ENCODE measurements at places on chromosomes 13 and 19.

- DNase-seq: no peak
These were observed 10.7 kb downstream of the ELF1 start for GRCh38 chr13:41008349-41008980.

DNA sequence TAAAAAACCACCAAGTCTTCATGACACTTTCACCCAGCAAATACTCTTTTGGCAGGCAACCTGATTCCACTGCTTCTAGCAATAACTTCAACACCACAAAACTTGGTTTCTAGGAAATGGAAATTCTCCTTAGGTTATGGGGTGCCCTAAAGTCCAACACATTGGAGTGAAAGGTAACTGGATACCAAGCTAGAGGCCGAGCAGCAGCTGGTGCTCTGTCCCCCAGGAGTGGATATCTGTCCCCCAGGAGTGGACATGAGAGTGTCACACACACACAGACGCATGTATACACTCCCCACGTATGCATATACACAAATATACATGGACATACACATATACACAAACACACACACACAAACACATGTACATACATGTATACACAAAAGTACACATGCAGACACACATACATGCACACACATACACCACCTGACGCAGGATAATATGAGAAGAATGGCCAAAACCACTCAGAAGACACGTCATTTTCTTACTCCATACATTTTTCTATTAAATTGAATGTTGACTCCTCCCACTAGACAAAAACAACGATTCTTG is 50.8 kb downstream of the RFX2 start:
- no peak for DNase-seq

DNA sequence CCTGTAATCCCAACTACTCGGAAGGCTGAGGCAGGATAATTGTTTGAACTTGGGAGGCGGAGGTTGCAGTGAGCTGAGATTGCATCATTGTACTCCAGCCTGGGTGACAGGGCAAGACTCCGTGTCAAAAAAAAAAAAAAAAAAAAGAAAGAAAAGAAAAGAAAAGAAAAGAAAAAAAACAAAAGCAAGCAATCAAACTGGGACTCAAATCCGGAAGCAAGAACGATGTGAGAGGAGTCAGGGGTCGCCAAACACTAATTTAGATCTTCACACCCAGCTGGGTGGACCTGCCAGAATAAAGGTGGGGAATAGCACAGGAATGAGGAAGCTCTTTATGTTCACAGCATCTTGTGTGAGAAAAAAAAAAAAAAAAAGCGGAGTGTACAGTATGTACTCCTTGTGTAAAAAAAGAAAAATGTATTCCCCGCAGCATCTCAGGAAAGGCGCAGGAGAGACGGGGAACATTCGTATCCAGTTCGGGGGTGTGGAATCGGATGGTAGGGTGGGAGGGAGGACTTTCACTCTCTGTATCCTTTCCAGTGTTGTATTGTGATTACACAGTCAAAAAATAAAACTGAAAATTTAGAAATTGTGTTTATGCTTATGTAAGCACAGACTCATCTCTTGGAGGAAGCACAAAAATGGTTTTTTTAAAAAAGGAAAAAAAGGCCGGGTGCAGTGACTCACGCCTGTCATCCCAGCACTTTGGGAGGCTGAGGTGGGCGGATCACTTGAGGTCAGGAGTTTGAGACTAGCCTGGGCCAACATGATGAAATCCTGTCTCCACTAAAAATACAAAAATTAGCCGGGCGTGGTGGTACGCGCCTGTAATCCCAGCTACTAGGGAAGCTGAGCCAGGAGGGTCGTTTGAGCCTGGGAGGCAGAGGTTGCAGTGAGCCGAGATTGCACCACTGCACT is 7.6 kb downstream of the DNAJB1 start:
- DNase-seq: no peak

- no peak for DNase-seq
These were observed 71.6 kb upstream of the ZDHHC20 start for GRCh38 chr13:21530656-21531055.

DNA sequence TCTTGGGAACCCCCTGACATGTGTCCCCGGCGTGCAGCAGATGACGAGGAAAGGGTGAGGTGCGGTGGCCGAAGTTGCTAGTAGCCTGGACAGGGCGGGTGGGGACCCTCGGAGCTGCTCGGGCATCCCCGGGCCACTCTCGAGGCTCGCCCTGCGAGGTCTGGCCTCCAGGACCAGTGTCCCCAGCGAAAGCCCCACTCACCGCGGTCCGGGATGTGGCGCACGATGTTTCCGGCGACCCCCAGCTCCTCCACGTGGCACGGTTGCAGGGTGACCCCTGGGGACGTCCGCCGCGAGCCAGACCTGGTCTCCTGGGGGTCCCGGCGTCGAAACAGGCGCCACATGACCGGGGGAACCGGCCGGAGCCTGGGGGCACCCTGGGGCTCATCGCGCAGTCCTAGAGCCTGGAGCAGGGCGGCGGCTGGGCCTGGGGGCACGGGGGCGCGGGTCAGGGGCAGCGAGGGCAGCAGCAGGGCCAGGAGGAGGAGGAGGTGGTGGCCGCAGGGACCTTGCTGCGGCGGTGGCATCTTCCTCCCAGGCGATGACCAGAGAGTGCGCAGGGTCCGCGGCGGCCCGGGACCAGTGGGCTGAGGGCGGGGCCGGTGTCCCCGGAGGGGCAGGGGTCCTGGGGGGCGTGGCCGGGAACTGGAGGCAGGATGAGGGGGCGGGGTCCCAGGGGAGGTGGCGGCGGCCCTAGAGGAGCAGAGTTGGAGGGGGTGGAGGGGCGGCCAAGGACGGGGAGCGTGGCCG is 26.0 kb downstream of the CERS1 start:
- no peak for DNase-seq

- DNase-seq: no peak
These were observed 4.8 kb upstream of the SMG9 start for GRCh38 chr19:43759515-43759914.

DNA sequence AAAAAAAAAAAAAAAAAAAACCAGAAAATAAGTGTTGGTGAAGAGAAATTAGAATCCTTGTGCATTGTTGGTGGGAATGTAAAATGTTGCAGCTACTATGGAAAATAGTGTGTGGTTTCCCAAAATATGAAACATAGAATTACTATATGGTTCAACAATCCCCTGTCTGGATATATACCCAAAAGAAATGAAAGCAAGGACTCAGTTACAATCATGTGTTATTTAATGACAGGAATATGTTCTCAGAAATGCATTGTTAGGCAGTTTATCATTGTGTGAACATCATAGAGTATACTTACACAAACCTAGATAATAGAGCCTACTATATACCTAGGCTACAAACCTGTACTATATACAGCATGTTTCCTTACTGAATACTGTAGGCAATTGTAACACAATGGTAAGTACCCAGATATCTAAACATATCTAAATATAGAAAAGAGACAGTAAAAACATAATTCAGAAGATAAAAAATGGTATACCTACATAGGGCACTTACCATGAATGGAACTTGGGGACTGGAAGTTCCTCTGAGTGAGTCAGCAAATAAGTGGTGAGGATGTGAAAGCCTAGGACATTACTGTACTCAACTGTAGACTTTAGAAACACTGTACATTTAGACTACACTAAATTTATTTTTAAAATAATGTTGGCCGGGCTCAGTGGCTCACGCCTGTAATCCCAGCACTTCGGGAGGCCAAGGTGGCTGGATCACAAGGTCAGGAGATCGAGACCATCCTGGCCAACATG is 25.7 kb upstream of the SLC7A1 start:
- no peak for DNase-seq

GRCh38 chr13:94079876-94080275 is 399.6 kb downstream of the DCT start:
- no peak for DNase-seq

DNA sequence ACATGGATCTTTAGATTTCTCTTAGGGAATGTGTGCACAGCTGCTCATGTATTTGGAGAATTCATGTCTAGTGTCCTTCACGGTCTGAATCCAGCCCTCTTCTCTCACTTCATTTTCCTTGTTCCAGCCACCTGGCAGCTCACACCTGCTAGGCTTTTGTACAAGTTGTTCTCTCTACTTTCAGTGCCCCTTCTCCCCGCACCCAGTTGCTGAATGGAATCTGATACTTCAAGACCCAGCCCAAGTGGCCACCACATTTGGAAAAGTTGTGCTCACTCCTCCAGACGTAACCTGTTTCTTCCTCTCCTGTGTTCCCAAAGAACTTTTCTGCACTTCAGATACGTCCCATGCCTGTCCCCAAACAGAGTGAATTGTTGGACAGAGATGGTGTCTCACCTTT is 235.6 kb downstream of the SHISA2 start:
- no peak for DNase-seq

GRCh38 chr19:14003251-14004055 is 2.7 kb downstream of the RFX1 start:
- no peak for DNase-seq

DNA sequence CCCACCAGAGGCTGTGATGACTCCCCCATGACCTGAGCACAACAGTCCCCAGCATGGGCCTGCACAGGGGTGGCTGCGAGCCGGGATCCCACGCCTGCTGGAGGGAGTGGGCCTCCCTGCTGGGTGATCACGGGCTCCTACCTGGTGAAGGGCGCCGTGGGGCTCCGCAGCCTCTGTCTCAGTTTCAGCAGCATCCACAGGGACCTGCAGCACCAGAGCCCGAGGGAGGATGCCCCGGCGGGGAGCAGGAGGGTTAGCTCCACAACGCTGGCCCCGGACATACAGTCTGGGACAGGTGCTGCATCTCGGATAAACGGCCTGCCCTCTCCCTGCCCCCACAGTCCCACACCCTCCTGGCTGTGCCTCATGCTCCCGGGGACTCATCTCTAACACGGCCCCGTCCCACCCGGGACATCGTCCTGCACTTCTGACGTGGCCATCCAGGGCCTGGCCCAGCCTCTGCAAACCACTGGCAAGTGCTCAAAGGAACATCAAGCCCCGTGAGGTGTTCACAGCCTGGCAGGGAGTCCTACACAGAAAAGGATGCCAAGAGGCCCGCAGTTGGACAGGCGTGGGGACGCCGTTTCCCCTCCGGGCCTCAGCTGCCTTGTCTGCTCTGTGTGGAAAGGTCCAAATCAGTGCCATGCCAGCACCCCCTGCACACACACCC is 10.5 kb downstream of the PEX11G start:
- DNase-seq: no peak

- peak; percentile 43 for DNase-seq
These were observed 850 bp downstream of the KLF5 start for GRCh38 chr13:73059460-73060250.

- DNase-seq: no peak
These were observed 20.5 kb upstream of the ALOX5AP start for GRCh38 chr13:30714629-30715371.
